Fibroblast of skin of right quadriceps (primary cell): ENCODE measurements at places on chromosomes 1 and 21.

GRCh38 chr1:232164078-232164963, 465.6 kb downstream of the SIPA1L2 start:
- DNase-seq, result no peak

GRCh38 chr1:62832276-62832675, 48.3 kb downstream of the ATG4C start:
- DNase-seq, result no peak

- no peak for DNase-seq
These were observed 11.4 kb downstream of the PRPF3 start for GRCh38 chr1:150332651-150333290.

GRCh38 chr21:42379426-42380215, 13.3 kb upstream of the TFF1 start:
- DNase-seq, result no peak

DNA sequence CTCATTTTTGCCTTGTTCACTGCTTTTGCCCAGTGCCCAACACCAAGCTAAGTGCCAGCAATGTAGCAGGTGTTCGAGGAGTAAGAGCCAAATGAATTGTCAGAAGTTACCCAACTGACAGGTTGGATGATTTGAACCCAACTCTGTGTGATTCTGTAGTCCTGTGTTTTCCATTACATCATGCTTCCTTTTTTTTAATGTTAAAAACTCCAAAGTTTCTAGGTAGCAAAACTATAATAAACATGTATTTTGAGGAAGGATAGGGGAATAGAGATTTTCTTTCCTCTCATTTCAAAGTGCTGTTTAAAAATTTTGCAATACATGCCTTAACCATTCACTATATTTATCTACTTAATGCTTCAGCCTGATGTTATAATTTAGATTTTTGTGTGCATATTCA, 34.1 kb downstream of the BCL9 start:
- no peak for DNase-seq

DNA sequence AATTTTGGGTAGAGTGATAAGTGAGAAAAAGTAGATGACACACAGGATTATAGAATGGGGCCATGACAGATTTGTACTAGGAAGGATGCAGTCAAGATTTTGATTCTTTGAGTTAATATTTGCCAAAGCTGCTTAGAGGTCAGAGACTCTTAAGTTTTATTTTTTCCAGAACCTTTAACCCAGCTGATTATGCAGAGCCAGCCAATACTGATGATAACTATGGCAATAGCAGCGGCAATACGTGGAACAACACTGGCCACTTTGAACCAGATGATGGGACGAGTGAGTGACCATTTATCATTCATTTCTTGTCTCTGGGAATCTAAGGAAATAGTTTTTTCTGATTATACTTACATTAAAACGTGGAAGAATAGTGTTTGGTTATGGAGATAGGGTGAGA, 16.1 kb downstream of the UBAP2L start:
- DNase-seq, result no peak

GRCh38 chr1:203528976-203529835, 35.3 kb downstream of the OPTC start:
- no peak for DNase-seq
